ENCODE measurements at places on chromosomes 6 and 20.

DNA sequence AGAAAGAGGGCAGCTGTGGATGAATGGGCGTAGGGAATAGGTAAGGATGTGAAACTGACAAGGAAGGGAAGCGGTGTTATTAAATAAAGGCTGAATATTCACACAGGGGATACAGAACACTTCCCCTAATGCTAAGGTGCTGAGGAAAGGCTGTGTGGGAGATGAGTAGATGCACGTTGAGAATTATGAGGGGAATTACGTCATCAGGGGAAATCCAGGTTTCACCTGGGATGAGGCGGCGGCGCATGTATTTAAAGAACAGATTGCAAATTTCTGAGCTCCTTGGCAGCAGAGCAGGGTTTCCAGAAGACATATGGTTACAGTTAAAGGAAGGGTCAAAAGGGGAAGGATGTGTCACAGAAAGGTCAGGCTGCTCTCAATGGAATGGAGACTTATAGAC, 28.7 kb upstream of the EDN1 start:
- DNase-seq: no peak

- no peak for DNase-seq
Measured at GRCh38 chr20:22918286-22918983, 116.7 kb upstream of the SSTR4 start.

GRCh38 chr6:163394659-163395058, 19.9 kb upstream of the QKI start:
- no peak for DNase-seq

GRCh38 chr6:71287926-71288227, 734 bp upstream of the OGFRL1 start:
- no peak for DNase-seq

- no peak for DNase-seq
Measured at GRCh38 chr20:55582498-55582897, 422.8 kb downstream of the CBLN4 start.

- DNase-seq: no peak
Measured at GRCh38 chr6:16974387-16974673, 127.5 kb upstream of the STMND1 start.

DNA sequence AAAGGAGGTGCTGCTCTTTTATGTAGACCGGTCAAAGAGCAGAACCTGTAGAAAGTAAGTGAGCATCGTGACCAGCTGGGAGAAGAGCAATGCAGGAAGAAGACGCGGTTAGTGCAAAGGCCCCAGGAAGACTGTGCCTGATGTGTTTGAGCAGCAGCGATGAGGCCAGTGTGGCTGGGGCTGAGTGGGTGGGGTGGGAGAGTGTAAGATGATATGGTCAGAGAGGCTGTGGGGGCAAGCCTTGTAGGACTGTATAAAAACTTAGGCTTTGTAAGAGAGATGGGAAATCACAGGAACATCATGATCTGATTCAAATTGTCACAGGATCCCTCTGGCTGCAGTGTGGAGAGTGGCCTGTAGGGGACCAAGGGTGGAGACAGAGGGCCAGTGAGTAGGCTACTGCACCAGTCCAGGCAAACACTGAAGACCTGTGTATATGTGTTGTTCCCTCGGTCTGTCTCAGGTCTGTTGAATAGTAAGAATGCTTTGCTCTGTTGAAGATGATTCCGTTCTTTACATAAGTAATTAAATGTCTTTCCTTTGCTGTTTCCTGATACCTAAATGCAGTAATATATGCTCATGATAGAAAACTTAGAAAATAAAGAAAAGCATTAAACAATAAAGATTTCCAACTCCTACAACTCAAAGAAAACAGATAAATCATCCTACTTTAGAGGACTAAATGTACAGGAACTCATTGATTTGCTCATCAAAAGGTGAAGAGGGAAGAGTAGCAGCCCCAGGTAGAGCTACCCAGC, 23.6 kb upstream of the WFDC2 start:
- no peak for DNase-seq

GRCh38 chr20:50191544-50192363, 1.1 kb downstream of the CEBPB start:
- DNase-seq: peak; percentile 21

- DNase-seq: no peak
Measured at GRCh38 chr20:35942243-35942642, 12.1 kb downstream of the SCAND1 start.

GRCh38 chr20:50189681-50190250, 864 bp upstream of the CEBPB start:
- no peak for DNase-seq

GRCh38 chr20:14067603-14068002, 72.3 kb downstream of the MACROD2 start:
- DNase-seq: no peak

DNA sequence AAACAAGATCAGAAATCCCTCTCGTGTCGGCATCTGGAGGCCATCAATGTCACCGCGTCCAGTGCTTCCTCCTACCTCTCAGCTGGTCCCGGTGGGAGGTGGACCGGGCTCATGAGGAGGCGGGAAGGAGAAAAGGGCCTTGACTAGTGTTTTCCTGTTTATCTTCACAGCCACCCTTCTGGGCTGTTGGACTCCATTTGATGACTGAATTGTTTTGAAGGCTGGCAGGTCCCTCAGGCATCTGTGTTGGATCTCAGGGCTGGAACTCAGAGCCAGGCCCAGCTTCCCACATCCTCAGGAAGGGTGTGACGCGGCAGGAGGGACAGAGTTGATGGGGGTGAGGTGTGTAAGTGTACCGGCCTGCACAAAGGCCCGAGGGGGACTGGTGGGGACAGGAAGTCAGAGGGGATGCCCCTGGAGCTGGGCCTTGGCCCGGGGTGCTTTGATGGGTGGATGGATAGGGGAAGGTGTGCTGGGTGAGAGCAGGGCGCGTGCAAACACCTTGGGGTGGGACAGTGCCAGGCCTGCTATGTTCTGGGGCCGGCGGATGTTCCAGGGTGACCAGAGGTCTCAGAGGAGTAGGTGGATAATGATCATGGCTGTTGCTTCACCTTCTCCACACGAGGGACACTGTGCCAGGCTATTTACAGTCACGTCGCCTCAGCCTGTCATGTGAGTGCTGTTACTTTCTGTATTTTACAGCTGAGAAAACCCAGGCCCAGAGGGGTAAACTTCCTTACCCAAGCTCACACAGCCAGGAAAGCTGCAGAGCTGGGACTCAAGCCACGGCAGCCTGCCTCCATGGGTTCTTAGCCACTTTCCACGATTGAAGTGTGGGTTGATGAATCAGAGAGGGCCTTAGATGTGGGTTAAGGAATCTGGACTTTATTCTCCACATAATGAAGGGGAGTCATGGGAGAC, 17.9 kb upstream of the CHMP4B start:
- no peak for DNase-seq

DNA sequence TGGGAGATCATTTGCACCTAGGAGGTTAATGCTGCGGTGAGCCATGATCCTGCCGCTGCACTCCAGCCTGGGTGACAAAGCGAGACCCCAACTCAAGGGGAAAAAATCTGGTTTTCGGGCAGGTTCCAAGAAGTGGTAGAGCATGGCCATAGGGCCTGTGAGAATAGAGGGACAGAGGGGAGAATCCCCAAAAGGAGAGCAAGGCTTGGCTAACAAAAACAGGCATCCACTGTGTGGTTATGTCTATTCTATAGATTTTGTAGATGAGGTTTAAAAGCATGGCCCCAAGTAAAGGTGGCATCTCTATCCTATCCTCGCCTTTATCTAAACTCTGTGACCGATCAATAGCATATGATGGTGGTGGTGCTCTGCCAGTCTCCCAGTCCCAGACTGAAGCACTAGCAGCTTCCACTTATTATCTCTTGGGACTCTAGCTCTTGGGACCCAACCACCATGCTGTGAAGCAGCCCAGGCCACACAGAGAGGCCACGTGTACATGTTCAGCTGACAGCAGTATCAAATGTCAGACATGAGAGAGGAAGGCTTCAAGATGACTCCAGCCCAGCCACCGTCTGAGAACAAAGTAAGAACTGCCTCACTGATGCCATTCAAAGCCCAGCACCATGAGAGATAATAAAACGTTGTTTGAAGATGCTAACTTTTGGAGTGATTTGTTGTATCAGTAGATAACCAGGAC, 27.7 kb downstream of the EIF2S2 start:
- DNase-seq: no peak

DNA sequence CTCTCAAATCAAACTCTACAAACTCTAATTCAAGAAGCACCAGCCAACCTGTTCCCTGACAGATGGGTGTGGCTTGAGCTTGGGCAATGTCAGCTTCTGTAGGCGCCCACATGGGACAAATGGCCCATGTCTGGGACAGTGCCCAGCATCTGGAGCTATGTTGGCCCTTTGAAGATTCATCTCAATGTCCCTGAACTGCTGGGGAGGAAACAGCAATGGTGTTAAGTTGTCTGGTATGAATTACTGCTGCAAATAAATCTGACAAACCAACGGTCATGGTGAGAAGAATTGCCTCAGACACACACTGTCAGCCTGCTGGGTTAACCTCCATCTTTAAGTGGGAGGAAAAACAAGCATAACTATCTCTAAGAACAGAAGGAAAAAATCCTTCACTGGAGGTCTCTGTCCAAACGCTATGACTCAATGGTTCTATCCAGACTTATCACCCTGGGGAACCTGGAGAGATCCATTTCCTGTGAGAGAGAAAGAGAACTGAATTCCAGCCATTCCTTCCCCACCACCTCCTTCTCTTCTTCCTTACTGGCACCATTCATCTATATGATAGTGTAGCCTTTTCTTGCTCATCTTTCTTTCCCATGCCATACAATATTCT, 274.9 kb downstream of the CDH26 start:
- no peak for DNase-seq

DNA sequence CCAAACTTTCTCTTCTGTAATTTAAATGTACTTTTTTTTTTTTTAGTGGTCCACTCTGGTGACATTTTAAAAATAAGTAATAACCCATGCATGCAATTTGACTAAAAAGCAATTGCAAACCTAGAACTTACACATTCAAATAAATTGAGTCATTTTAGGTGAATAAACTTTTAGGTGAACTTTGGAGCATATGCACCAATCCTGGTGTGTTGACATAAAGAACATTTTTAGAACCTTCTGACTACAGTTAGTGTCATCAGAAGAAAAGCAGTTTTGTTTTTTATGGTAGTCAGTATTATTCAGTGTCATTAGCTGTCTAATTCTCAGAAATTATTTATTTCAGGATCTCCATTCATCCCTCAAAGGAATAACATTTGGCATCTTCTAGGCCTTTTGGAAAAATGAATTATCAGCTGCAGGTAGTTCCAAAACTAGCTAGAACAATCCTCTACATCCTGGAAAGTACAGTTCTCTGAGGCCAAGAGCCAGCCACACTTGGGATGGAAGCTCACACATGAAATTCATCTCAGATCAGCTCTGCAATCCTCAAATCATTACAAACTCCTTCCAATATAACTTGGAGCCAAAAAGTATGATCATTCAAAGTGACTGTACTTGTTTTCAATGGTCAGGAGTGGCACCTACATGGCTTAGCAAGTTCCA, 38.5 kb upstream of the SIM1 start:
- no peak for DNase-seq

DNA sequence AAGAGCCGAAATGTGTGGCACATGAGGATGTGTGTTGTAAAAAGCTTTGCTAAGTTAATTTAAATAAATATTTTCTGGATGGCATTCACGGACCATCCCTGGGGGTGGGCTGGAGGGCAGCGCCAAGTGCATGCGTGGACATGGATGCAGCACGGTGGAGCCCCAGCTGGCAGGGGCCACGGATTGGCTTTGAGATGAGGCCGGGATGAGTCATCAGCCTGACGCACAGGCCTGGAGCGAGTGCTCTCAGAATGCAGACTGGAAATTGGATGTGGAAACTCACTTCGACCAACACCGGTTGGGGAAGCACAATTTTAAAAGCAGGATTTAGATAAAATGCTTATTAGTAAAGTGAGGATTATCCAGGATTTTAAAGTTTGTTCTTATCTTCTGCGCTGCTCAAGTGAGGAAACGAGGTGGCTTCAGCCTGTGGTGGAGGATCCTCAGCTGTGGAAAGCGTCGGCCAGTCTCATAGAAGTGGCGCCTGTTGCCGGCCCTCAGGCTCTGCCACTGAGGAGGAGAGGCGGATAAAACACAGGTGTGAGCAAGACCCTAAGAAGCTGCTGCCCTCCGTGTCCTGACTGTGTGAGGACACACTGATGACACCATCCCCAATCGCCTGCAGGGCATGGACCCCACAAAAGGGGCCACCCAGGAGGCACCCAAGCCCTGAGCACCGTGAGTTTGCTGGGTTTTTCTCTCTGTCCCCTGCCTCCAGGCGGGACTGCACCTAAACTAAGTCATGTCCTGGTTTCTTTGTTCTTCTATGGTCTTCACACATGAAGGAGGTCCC, 279.7 kb downstream of the CDH4 start:
- DNase-seq: no peak

DNA sequence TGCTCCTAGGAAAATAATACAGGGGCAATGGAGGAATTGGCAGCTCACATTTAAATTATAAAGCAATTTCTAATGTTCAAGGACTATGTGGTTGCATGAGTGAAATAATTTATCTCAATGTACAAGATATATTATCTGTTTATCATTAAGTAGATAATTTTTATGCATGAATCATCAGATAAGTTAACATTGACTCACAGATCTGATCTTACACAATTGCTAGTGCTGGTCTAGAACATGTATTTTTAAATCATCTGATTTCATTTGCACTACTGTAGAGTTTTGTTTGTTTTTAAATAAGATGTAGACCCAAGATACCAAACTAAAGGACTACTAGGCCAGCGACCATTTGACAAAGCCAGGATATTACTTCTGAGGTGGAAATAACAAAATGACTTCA, 199.2 kb downstream of the BMP2 start:
- DNase-seq: no peak

GRCh38 chr6:37657112-37657886, 40.4 kb downstream of the MDGA1 start:
- no peak for DNase-seq

GRCh38 chr6:62393608-62394007, 107.6 kb upstream of the KHDRBS2 start:
- DNase-seq: no peak

DNA sequence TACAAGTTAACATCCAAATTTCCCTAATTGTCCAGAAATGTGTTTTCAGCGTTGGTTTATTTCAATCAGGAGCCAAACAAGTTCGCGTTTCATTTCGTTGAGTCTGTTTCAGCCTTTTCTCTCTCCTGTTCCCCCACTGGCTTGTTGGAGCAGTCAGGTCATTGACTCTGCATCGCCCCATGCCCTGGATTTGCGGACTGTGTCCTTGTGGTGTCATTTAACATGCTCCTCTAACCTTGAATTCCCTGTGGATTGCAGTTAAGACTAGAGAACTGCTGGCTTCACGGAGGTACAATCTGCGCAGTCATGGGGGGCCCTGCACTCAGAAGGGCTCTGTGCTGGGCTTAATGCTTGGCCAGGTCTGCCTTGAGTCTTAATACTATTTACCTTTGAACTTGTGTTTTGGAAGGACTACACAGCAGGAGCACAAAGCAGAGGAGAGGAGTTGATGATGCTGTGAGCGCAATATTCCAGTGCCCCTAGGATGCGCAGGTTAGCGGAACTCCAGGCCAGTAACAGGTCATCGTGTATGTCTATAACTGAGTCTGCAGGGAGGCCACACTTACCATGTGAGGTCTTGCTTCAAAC, 5.5 kb upstream of the TBC1D32 start:
- DNase-seq: no peak

DNA sequence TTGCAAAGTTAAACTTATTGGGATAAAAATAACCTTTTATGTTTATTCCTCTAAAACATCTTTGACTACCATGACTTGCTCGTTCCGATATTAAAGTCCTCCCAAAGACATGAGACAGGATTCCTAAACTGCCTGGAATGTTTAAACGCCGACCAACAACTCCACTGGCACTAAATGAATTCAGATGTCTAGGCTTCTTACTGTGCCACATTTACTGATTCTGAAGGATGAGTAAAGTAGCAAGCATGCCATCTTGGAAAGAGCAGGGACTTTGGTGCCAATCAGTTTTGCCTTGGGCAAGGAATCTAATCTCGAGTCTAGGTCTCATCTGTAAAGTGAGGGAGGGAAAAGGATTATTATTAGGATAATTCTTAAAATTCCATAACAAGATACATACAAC, 25.3 kb downstream of the MBOAT1 start:
- no peak for DNase-seq
